ENCODE measurements at places on chromosomes 1 and 21.

- H3K4me1 ChIP-seq, result no peaks in the 10 kb centered on the region
- DNase-seq, result no peak
- H3K4me3 ChIP-seq, result no peak overlapping the region
- H3K27me3 ChIP-seq, result no peaks in the 10 kb centered on the region
Observed at GRCh38 chr1:229964281-229964680, 102.8 kb upstream of the GALNT2 start.

DNA sequence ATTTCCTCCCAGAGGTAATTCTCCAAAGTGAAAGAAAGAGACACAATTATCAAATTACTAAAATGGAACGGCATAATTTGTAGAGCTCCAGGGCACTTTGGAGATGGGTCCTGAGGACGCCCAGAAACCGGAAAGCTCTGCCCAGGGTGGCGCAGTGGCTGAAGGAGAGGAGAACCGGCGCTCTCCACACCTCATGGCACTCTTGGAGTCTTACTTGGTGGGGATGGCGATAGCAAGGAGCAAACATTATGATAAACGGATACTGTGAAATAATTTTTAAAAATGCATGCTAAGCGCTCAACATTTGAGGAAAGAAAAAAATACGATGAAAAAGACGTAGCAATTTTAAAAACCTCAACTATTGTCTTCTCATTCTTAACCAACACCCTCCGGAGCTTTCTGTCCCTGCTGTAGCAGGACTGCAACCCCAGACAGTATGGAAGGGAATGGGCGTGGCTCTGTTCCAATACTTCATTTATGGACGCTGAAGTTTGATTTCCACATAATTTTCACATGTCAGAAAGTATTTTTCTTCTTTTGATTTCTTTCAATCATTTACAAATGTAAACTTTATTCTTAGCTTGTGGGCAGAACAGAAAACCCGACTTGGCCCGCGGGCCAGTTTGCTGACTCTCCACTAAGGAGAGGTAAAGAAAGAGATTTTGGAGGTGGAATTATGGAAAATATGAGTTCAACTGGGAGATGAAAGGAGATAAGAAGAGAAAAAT lies 1.1 kb downstream of the S100A11 start:
- peak overlapping the region; percentile 59 for H3K4me3 ChIP-seq
- no peaks in the 10 kb centered on the region for H3K27me3 ChIP-seq
- peak overlapping the region; percentile 95 for H3K27ac ChIP-seq
- no peak for DNase-seq

- no peaks in the 10 kb centered on the region for H3K27me3 ChIP-seq
- peaks cover 39% of the 10 kb centered on the region for H3K4me1 ChIP-seq
- H3K27ac ChIP-seq, result peak overlapping the region; percentile 74
Observed at GRCh38 chr1:184483101-184483683, 96.4 kb downstream of the C1orf21 start.

DNA sequence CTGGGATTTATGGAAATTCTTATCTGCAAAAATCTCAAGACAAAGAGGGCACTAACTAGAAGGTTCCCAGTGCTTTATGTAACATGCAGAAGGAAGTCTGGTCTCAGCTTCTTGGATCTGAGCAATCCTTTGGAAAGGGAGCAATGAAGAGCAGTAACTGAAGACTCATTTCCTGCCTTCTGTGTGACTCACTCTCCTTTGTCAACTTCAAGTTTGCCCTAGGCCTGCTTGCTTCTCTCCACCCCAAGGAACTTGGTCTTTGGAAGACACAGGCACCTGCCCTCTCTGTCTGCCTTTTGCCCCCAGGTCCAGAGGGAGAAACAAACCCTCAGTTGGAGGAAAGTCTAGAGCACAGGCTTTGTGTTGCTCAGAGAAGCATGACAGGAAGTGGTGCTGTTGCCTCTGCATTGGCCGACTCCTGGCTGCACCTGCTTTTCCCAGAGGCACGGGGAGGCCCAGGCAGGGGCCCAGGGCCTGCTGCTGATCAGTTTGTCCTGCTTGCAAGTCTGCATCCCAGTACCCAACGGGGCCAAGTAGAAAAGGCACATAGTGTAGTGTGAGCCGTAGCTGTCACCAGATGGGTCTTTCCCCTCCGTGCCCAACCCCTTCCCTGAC lies 137.2 kb downstream of the DHRS3 start:
- no peaks in the 10 kb centered on the region for H3K27me3 ChIP-seq
- no peak overlapping the region for H3K4me3 ChIP-seq
- peak overlapping the region; percentile 60 for H3K27ac ChIP-seq
- no peak for DNase-seq
- peaks cover 71% of the 10 kb centered on the region for H3K4me1 ChIP-seq

DNA sequence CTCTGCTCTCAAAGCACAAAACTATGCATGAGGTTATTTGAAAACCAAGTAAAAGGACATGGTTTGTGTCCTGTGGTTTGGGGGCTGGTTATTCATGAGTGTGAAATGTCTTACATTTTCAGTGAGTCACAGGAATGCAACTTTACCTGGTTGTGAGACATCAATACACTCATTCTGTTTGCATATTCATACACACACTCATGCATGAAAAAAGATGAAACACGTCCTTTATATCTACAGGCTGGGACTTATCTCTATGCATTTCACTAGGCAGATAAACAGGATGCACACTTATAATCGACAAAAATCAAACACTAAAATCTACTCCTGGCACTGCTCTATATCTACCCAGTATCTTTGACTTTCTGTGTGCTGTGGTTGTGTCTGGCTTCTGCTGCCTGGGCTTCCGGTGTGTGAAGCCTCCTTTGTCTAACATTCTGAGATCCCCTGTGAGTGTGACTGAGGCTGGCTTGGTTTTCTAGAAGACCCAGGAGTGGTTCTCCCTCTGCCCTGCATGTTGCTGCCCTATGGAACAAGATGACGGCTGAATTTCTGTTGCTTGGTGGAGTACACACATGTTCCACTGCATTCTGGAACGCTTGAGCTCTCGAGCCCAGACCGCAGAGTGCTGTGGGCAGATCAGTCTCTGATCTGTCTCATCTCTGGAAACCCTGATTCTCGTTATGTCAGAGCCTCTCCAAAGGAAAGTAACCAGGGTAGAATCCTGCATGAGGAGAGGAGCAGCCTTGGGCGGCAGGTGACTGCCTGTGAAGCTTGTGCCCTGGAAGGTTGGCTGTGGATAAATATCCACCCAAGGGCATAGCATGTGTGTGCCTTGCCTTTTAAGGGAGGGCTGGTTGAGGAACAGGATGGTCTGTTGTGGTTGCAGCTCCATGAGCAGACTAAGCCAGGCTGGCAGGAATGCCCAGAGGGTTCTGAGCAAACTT lies 19.7 kb upstream of the FASLG start:
- no peak overlapping the region for H3K4me3 ChIP-seq
- no peaks in the 10 kb centered on the region for H3K4me1 ChIP-seq
- no peak for DNase-seq
- no peaks in the 10 kb centered on the region for H3K36me3 ChIP-seq
- no peaks in the 10 kb centered on the region for H3K27me3 ChIP-seq

DNA sequence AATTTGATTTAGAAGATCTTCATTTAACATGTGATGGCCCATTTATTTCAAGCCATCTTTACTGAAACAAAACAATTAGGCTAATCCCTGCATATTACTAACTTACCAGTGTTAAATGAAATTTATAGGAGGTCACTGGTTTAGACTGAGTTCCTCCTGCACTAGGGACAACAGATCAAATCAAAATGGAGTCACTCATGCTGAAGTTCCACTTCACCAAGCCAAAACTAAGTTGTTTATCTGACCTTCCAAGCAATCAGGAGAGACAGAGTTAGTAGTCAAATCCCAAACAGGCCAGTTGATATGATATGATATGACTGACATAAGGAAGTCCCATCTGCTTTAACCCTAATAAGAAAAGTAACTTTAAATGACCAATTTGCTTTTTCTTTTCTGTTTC lies 4.8 kb downstream of the LYST start:
- no peaks in the 10 kb centered on the region for H3K27me3 ChIP-seq
- no peaks in the 10 kb centered on the region for H3K36me3 ChIP-seq
- DNase-seq, result no peak
- no peak overlapping the region for H3K4me3 ChIP-seq
- H3K27ac ChIP-seq, result no peak overlapping the region
- H3K4me1 ChIP-seq, result peaks cover 27% of the 10 kb centered on the region

- DNase-seq, result no peak
- H3K27ac ChIP-seq, result no peak overlapping the region
- no peaks in the 10 kb centered on the region for H3K27me3 ChIP-seq
- no peaks in the 10 kb centered on the region for H3K4me1 ChIP-seq
- peaks cover 90% of the 10 kb centered on the region for H3K36me3 ChIP-seq
- H3K4me3 ChIP-seq, result no peak overlapping the region
Observed at GRCh38 chr1:110021285-110021684, 13.1 kb upstream of the STRIP1 start.

DNA sequence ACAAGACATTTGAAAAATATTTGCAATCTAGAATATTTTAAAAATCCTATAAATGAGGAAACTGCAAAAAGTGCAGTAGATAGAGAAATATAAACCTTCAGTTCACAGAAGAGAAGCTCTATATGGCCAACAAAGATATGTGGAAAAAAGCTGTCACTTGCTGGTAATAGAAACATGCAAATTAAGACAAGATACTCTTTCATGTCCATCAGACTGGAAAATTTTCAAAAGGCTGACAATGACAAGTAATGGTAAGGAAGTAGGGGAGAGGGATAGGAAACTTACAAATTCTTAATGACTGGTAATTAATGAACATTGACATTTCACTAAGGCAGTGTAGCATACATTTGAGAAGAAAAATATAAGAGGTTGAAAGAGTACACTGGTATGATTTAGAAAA lies 147.9 kb downstream of the MRPL39 start:
- no peak overlapping the region for H3K27ac ChIP-seq
- H3K36me3 ChIP-seq, result no peaks in the 10 kb centered on the region
- H3K4me3 ChIP-seq, result no peak overlapping the region
- H3K27me3 ChIP-seq, result no peaks in the 10 kb centered on the region
- no peak for DNase-seq
- H3K4me1 ChIP-seq, result peaks cover 7% of the 10 kb centered on the region

- no peaks in the 10 kb centered on the region for H3K27me3 ChIP-seq
- H3K4me1 ChIP-seq, result no peaks in the 10 kb centered on the region
- H3K4me3 ChIP-seq, result no peak overlapping the region
- no peaks in the 10 kb centered on the region for H3K36me3 ChIP-seq
Observed at GRCh38 chr1:11514366-11514765, 35.4 kb downstream of the DISP3 start.

DNA sequence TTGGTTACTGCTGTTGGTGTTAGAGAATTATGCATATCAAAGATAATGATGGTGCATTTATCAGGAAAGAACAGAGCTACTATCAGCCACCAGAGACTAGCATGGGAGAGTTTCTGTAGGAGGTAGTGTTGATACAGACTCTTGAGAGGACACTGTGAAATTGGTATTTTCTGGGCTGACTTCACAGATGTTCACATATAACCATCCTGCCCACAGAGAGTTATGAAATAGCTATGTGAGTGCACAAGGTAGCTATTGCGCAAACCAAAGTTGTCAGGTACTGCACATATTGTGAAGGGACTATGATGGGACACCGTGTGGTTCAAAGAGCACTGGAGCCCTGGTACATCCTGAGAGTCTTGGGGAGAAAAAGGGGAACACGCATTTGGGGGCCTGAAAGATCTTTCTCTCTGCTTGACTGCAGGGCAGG lies 1.4 kb upstream of the TLCD4 start:
- no peak overlapping the region for H3K4me3 ChIP-seq
- H3K4me1 ChIP-seq, result peaks cover 14% of the 10 kb centered on the region
- no peaks in the 10 kb centered on the region for H3K27me3 ChIP-seq
- no peaks in the 10 kb centered on the region for H3K36me3 ChIP-seq
- H3K27ac ChIP-seq, result no peak overlapping the region

DNA sequence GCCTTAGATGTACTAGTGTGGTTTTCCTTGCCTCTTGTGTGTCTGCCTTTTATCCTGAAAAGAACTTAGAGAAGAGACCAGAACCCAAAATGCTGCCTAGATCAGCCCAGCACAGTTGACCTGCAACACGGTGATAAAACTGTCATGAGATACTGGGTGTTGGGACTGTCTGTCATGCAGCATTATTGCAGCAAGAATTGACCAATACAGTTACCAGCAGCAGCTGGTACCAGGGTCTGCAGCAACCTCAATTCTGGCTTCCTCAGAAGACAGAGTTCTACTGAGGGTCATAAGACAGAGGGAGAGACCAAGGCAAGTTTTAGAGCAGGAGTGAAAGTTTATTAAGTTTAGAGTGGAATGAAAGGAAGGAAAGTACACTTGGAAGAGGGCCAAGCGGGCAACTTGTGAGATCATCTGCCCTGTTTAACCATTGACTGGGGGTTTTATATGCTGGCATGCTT lies 182.0 kb downstream of the DYRK1A start:
- no peaks in the 10 kb centered on the region for H3K27me3 ChIP-seq
- H3K4me1 ChIP-seq, result peaks cover 20% of the 10 kb centered on the region
- no peak for DNase-seq
- no peak overlapping the region for H3K27ac ChIP-seq
- no peak overlapping the region for H3K4me3 ChIP-seq
- no peaks in the 10 kb centered on the region for H3K36me3 ChIP-seq

DNA sequence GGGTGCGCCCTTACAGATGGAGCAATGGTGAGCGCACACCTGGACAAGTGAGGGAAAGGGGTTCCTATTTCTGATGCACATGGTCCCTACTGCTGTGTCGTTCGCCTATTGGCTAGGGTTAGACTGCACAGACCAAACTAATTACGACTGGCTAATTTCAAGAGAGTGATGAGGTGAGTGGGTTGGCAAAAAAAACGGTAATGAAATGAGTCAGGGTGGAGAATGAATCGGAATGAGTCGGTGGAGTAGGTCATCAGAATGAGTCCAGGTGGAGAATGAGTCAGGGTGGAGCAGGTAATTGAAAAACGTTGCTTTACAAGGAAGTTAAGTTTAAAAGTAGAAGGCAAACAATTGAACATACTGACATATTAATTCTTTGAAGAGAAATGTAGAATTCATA lies 79.8 kb downstream of the WDR4 start:
- DNase-seq, result no peak
- no peaks in the 10 kb centered on the region for H3K36me3 ChIP-seq
- no peak overlapping the region for H3K27ac ChIP-seq
- no peaks in the 10 kb centered on the region for H3K27me3 ChIP-seq
- no peak overlapping the region for H3K4me3 ChIP-seq

DNA sequence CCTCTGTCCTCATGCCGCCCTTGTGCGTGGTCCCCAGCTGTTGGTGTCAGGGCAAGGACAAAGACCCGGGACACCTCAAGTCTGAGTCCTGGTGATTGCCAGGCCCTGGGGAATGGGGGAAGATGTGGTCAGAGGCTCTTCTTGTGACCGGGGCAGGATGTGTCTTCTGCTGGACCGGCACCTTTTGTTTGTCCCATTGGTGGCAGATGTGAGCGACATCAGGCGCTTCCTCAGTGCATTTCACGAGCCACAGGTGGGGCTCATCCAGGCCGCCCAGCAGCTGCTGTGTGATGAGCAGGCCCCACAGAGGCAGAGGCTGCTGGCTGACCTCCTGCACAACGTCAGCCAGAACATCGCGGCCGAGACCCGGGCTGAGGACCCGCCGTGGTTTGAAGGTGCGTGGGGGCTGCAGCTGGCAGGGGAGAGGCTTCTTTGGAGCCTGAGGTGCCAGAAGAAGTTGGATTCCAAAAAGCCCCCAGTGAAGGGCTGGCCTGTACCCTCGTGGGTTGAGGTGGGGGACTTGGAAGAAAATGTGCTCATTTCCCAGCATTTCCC lies 8.4 kb downstream of the DFFB start:
- no peaks in the 10 kb centered on the region for H3K27me3 ChIP-seq
- DNase-seq, result no peak
- no peak overlapping the region for H3K27ac ChIP-seq

GRCh38 chr1:2582391-2582790 lies 4.2 kb upstream of the PRXL2B start:
- no peak for DNase-seq
- H3K27me3 ChIP-seq, result no peaks in the 10 kb centered on the region
- no peak overlapping the region for H3K4me3 ChIP-seq
- H3K36me3 ChIP-seq, result no peaks in the 10 kb centered on the region
- H3K4me1 ChIP-seq, result peaks cover 45% of the 10 kb centered on the region

All from upper lobe of left lung (tissue), 6 donors.